Activated CD4-positive, CD25-positive, alpha-beta regulatory T cell treated with anti-CD3 and anti-CD28 coated beads, Interleukin-2, amount 50 U/mL, for 24 hours (primary cell): ENCODE measurements at places on chromosomes 4 and X.

DNA sequence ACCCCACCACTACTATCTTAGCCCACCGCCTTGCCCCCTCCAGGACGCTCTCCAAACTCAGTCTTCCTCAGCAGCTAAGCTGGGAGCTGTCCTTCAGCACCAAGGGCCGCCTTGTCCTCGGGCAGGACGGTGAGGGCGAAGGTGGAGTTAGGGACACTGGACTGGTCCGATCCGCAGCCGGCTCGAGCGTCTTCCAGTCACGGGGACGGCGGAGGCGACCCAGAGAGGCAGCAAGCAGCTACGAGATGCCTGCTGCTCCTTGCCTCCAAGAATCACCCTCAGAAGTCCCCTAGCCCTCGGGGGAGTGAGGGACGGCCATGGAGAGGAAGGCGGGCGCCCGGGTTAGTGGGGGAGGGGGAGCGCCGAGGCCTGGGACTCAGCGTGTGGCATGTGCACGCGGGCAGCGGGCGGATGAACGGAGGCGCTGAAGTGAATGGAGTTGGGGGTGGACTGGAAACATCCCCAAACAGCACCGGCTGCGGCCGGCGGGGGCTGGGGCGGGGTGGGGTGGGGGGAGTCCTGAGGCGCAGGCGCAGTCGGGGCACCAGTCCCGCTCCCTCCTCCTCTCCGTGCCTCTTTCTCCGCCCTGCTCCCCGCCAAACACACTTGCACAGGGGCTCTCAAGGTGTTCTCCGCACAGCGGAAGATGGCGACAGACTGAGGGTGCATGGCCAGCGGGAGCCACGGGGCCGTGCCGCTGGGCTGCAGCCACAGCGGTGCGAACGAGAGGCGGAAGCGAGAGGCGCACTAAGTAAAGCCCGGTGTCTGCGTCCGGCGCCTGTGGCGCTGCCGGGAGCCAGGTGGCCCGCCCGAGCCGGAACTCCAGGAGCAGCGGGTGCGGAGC, at the start of gene NALF2:
NALF2 (plus strand) TSS at position 545 of the 844 bp plus-strand sequence. CDS start 957 bp downstream, outside the sequence.
- peak; percentile 43 for ATAC-seq

GRCh38 chr4:121977251-121978171, 25.7 kb upstream of the TRPC3 start:
- peak; percentile 56 for ATAC-seq

DNA sequence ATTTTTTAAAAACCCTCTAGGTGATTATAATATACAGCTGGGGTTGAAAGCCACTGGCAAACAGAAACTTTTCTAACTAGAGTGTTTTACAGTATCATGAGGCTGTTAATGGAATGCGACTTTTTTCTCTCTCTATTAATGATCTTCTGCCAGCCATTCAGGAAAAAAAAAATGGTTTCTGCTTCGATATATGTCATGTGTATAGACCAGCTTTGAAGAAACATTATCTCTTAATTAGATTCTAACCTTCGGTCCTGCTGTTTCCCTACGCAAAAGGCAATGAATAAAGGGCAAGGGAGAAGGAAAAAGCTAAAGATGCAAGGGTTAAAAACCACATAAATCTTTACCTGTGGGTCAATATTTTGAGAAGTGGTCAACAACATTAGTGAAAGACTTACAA, 1662.1 kb upstream of the TENM3 start:
- no peak for ATAC-seq

- ATAC-seq: no peak
Measured at GRCh38 chrX:150234126-150234525, 129.0 kb upstream of the MAMLD1 start.

DNA sequence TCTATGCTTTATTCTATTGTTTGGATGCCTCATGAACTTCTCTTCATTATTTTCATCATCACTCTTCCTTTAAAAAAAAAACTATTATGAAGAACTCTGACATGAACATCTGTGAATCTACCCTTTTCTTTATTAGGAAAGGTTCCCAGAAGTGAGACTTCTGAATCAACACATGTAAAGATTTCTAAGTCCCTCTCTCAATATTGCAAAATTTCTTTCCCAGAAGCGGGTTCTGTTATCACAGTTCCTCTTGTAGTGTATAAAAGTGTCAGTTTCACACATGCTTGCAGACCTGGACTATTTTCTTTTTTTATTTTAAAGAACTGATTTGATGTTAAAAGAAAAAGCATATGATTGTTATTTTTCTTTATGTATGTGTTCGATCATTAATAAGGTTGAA, 330.8 kb upstream of the KLF3 start:
- no peak for ATAC-seq

DNA sequence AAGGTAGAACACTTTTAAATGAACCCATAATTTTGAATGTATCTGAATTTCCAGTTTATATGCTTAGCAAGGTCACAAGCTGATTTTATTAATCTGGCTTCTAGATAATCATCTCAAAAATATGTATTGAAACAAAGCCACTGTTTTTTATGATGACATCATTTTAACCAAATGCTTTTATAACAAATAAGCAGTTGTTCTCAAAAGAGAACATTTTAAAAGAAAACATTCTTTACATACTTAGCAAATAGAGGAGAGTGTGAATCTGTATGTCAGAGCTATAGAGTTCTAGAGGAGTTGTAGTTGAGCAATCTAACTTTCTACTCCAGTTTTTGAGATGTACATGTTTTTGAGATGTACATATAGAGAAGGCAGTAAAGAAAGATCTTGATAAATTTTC, 42.5 kb downstream of the LAMP2 start:
- ATAC-seq: no peak

DNA sequence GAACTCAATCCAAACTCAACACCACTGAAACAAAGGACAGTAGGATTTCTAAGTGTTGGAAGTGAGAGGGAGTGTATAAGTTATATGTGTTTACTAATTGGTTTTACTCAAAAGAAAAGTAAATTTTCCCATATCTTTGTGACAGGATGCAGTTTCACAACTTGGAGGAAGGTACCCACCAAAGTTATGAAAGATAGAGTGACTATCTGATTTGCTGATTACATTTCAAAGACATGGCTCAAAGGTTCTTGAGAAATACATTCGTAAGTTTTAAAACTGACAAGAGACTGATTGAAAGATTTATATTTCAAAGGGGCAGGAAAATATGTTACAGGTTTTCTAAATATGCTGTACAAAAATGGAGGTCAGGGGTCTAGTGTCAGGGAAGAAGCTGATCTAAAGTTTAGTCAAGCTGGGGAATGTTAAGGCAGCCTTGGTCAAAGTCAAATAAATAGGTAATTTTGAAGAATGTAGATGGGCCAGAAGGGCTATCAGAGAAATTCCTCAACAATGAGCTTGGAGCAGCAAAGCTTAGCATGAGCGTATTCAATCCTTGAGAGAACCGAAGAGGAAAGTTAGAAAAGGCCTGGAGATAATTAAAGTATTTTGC, 9.7 kb upstream of the COMMD8 start:
- ATAC-seq: no peak

DNA sequence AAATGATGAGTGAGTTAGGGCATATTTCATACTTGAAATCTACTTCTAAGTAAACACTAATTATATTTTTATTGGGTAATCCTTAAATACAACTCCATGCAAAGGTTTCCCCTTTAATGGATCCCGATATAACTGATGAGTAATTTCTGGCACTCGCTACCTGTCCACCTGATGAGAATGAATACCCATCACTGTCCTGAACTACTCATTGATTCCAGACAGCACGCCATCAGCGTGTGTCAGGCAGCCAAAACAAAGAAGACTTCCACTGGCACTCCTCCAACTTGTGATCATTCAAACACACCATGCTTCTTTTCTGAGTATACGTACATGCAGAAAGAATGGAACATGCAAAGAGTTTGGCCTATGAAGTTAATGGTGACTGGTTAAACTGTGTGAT, 69.4 kb downstream of the HCCS start:
- ATAC-seq: no peak

GRCh38 chr4:26782168-26782829, 78.3 kb upstream of the STIM2 start:
- ATAC-seq: no peak

GRCh38 chr4:170400361-170400760, 310.6 kb upstream of the AADAT start:
- no peak for ATAC-seq

DNA sequence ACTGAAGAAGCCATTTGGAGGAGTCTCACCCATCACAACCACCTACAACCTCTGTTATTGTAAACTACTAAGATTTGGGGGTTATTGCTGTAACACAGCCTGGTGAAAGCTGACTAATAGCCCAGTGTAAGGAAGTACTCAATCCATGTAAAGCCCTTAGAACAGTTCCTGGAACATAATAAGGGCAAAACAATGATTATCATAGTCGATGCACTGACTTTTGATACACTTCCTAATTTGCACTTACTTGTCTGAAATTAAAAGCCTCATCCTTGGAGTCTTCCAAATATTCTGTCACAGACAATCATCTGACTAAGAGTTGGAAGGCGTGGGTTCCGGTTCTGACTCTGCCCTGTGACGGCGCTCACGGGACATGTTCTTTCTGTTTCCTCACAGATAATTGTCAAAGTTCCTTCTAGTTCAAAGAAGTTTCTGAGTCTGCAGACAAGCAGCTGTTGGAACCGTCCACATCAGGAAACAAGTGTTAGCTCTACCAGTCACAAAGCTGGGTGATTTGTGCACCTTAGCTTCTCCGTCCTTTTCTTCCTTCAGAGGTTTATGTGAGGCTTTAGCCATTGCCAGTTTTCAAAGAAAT, 33.4 kb upstream of the RASGEF1B start:
- ATAC-seq: peak; percentile 83

DNA sequence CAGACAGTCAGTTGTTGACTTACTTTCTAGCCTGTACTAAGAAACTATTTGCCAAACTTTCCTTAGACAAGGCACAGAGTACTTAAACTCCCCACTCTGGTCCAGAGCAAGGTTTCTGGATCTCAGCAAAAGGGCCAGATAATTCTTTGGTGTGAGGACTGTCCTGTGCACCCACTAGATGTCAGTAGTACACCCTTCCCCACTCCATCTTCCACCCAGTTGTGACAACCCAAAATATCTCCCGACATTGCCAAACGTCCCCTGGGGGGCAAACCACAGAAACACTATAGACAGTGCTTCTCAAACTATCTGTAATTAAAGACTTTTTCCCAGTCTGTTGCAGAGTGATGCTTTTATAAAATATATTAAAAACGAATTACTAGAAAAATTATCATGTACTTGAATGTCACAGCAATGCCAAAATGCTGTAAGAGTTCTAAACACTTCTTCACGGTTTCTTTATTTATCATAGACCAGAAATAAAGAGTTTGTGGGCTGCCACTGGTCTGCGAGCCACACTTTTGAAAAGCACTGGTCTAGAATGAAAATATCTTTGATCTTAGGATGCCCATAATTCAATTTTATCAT, 203.5 kb downstream of the PRDM5 start:
- ATAC-seq: no peak

DNA sequence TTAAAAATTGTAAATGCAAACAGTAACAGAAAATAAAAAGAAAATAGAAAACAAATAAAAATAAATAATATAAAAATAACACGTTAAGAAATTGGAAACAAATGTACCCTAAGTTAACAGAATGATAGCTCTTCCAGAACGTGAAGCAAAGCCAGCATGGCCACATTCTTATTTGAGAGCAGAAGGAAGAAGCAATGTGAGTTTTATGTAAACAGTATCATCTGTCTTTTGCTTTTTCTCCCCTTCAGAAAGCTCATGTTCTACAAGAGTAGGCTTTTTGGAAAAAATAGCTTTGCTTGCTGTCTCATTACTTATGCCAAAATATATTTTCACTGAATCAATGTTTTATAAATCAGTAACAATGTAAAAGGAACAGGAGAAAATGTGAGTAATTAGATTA, 18.7 kb downstream of the NPY2R start:
- no peak for ATAC-seq

DNA sequence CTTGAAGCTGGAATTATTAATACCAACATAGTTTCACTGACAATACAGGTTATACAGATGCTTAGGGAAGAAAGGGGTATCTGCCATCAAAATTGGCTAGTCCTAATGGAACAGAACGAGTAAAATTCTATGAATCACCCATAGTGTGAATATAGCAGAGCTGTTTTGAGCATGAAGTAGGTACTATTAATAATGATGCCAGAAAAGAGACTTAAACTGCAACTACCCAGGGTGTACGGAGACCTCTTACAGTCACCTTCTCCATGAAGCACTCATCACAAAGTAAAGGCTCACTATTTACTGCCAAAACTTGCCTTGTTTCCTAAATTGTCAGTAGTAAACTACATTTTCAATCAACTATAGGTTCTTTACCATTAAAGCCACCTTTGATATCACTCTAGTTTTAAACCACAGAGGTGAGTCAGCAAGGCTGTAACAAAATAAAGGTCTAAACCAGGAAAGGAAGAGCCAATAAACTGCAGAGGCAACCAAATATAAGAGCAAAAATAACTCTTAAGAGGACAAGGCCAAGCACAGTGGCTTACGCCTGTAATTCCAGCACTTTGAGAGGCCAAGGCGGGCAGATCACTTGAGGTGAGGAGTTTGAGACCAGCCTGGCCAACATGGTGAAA, 114.4 kb downstream of the FRYL start:
- peak; percentile 93 for ATAC-seq

GRCh38 chr4:122003335-122003734, 51.5 kb upstream of the TRPC3 start:
- peak; percentile 55 for ATAC-seq

- ATAC-seq: no peak
Measured at GRCh38 chr4:64539234-64539849, 130.1 kb upstream of the TECRL start.

DNA sequence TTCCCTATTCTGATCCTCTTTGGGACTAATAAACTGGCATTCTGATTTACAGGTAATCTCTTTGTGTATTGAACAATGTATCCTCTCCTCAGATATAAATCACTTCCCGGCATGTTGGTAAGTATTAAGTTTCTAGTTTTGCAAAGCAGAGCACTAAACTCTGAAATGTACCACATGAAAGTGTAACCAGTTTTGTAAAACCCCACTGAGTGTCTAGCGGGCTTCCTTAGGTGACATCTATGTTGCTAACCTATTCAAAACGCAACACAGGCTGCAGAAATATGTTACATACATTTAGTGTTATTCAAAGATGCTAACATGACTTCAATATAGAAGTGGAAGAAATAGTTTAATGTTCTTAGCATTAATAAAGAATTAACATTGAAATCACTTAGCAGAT, 25.2 kb downstream of the DNAJB14 start:
- ATAC-seq: no peak

GRCh38 chrX:133516686-133517085, 101.4 kb upstream of the GPC4 start:
- no peak for ATAC-seq
